CMK (cell line): ENCODE measurements at places on chromosomes 11 and 22.

DNA sequence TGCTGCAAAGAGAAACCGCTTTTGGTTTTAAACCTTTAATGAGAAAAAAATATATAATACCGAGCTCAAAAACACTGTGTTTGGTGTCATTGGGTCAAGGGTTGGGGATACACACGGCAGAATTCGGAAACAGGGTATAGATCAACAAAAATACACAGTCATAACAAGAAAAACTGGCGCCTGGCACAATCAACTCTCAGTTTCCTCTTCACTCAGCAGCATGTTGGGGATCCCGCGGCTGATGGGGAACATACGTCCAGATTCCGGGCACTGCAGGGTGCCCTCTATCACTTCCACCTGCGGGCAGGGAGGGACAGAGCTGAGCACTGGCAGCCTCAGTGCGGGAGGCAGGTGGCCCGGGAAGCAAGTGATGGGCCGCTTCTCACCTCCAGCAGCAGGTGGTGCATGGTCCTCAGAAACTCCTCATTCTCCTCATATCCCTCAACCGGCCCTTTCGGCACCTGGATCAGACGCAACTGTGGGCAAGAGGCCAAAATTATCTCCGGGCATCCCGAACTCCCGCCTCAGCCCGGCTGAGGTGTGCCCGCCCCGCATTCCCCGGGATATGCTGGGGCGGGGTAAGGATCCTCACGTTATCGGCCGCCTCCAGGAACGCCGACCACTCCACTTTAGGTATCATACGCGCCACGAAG is 561 bp downstream of the TRMT112 start:
- no peak for DNase-seq

DNA sequence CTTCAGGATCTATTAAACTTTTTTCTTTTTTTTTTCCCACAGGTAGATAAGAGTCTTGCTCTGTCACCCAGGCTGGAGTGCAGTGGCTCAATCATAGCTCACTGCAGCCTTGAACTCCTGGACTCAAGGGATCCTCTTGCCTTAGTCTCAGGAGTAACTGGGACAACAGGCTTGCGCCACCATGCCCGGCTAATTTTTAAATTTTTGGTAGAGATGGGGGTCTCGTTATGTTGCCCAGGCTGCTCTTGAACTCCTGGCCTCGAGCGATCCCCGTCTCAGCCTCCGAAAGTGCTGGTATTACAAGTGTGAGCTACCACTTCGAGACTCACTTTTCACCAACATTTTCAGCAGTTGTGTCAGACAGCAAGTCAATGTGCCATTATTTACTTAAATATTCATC is 962 bp downstream of the SIRT3 start:
- DNase-seq, result no peak

DNA sequence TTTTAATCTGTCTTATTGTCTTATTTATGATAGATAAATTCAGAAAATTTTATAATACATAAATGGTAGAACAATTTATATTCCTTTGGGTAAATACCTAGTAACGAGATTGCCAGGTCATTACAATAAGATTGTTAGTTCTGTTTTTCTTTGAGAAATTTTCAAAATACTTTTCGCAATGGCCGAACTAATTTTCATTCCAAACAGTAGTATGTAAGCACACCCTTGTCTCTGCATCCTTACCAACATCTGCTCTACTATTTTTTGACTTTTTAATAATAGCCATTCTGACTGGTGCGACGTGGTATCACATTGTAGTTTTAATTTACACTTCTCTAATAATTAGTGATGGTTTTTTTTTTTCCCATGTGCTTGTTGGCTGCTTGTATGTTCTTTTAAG is 351.4 kb upstream of the LUZP2 start:
- no peak for DNase-seq

DNA sequence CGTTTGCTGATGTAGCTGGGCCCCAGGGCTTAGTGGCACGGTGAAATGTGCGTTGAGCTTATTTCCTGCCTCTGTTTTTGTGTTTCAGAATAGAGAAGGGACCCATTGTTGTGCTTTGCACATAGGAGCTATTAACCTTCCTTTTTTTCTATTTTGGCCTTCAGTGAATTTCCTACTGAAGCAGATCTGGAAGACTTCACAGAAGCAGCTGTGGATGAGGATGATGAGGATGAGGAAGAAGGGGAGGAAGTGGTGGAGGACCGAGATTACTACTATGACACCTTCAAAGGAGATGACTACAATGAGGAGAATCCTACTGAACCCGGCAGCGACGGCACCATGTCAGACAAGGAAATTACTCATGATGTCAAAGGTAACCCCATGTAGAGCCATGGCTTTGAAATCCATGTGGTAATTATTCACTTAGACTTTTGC is 37.4 kb upstream of the ST14 start:
- DNase-seq, result no peak

GRCh38 chr11:46356924-46357482 is 9.7 kb downstream of the DGKZ start:
- DNase-seq, result no peak

DNA sequence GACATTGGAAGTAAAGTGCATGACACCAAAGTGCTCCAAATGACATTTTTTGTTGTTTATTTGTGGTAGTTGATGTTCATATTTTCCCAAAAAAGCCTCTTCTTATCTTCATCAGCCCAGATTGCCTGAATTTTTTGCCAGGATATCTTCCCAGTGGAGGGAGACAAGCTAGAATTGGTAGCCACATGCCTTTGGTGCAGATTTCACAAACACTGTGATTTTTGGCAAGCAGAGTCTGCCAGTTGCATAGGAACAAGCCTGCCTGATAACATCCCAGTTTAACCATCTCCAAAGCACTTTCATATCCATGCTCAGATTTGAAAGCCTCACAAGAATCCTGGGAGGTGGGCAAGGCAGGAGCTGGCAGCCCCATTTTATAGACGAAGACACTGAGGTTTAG is 102.3 kb upstream of the SYT13 start:
- DNase-seq, result no peak

DNA sequence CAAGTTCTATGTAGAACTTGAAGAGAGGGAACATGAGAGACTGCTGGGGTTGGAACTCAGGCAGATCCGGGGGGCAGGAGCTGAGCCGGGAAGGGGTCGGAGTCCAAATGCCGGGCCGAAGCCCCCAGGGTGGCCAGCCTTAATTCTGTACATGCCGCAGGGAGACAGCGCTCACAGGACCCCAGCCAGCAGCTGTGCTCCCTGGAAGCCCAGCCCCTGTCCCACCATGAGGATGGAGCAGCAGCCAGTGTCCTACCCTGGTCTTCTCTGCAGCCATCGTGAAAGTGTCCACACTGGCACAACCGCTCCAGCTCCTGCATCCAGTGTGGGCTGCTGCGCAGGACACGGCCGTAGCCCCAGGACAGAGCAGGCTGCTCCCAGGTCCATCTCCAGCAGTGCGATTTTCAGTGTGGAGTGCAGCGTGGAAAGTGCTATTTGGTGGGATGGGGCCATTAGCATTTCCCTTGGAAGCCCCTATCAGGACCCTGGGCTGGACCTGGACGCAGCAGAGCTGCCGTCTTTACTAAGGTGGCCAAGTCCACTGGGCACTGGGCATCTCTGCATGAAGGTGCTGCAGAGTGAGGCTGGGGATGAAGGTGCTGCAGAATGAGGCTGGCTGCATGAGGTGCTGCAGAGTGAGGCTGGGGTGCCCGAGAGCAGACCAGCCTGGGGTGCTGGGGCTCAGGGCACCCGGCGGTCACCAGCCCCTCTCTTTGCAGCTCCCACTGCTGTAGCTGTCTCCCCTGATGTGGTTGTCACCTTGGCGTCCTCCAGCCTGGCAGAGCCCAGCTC is 737.4 kb downstream of the BRD1 start:
- no peak for DNase-seq
